ENCODE measurements at places on chromosomes 4 and X.
A peak's percentile ranks its signal among the peaks of the same experiment; 100 is the strongest.

DNA sequence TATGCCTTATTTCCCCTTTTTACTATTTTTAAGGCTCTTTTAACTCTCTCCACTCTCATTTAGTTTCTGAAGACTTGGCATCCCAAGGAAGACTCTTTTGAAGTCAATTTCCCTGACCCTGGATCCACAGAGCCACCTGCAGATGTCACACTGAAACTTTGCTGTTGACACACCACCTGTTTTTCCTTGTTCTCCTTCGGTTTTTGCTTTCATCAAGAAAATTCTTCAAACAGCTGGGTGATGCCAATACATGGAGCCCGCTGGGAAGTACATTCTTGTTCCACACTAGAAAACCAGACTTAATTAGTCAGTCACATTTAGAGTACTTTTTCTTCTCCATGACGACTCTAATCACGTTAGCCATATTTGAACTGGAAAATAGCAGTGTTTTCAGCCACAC is 293.9 kb downstream of the PDGFC start:
- no peak for DNase-seq

- no peak for DNase-seq
Observed at GRCh38 chr4:52910115-52910514, 48.0 kb downstream of the RASL11B start.

- peak; percentile 73 for DNase-seq
Observed at GRCh38 chr4:153522802-153523094, 56.6 kb downstream of the TMEM131L start.

DNA sequence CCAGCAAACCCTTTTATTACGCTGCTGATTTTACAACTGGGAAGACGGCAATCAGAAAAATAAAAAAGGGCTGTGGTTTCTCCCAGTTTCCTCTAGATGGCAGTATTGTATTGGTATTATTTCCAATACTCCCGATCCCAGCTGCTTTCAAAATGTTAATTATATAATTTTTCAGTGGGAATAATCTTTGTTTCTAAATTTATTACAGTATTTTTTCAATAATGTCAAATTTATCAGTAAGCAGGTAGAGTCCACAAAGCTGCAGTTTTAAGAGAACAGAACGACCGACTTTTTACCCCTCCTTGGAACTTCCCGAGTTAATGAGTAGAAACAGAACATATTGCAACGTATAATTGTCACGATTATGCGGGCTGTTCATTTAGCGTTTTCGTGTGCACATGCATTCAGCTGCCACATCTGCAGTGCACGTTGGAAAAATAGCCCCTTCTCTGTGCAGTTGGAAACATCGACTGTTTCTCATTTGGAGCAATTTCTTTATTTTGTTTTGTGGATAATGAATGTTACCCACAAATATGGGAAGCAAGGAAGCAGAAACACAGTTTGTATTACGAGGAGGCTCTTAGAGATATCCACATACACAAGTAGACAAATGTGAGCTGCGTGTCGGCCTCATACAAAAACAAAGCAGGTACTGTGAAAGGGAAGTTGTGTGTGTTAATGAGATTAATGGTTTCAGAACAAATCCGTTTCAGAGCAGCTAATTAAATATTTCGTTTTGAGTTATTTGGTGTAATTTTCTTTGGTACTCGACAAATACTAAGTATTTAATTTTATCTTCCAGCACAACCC is 188.0 kb downstream of the STIM2 start:
- no peak for DNase-seq

- no peak for DNase-seq
Observed at GRCh38 chr4:122602277-122603142, 18.4 kb downstream of the IL21 start.

All from activated T-cell treated with anti-CD3 and anti-CD28 coated beads, Interleukin-2, amount 50 U/mL, for 72 hours (primary cell).